ENCODE measurements at places on chromosomes 1 and 21. TPM values are rescaled to one million over a fixed set of nuclear protein-coding genes. Genes with fewer than 3 reads are reported as not detected.

DNA sequence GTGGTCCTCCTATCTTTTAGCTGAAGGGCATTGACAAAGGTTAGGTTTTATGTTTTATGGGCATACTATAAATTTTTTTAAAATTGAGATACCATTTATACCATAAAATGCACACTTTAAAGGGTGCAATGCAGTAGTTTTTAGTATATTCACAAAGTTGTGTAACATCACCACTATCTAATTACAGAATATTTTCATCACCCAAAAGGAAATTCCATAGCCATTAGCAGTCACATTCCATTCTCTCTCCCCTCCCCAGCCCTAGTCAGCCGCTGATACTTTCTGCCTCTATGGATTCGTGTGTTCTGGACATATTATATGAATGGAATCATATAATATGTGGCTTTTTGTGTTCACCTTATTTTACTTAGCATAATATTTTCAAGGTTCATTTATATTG, 135.8 kb upstream of the B3GALT2 start:
- DNase-seq, result no peak

The TAS1R1 gene
- not detected for total RNA-seq

The CACNA1E gene
- 3.7 TPM for total RNA-seq

DNA sequence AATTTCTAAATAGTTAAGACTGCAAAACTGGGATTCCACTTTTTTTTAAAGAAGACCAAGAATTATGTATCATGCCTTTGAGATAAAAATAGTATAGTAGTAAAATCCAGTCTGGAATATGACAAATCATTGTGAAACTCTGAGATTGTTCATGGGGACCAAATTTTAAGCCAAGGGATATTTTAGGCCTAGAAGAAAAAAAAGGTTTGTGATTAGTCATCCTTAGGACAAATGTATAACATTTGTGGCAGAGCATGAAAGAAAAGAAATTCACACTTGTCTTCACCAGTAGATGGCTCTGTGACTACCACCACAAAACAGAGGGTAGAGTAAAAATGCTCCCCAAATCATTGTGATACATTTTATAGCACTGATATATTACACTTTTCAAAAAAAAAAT, 226.1 kb downstream of the KCTD3 start:
- DNase-seq, result no peak

DNA sequence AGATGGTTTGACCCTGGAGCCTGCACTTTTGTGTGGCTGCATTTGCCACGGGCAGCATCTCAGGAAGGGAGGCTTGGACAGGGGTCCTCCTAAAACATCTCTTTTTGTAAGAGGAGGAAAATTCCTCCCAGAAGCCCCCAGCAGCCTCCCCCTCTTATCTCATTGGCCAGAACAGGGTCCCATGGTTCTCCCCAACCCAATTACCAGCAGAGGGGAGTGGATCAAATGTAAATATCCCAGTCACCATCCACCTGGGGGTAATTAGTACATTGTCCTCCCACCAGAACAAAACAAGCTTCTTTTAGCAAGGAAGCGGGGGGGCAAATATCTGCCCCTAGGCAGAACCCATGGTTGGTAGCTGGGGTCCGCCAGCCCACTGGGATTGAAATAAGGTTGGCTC, 44.7 kb upstream of the TENT5B start:
- no peak for DNase-seq

GRCh38 chr1:45843474-45843905, 40.1 kb downstream of the MAST2 start:
- no peak for DNase-seq

- DNase-seq, result no peak
These were observed 2.8 kb upstream of the C1orf210 start for GRCh38 chr1:43288058-43288784.

DNA sequence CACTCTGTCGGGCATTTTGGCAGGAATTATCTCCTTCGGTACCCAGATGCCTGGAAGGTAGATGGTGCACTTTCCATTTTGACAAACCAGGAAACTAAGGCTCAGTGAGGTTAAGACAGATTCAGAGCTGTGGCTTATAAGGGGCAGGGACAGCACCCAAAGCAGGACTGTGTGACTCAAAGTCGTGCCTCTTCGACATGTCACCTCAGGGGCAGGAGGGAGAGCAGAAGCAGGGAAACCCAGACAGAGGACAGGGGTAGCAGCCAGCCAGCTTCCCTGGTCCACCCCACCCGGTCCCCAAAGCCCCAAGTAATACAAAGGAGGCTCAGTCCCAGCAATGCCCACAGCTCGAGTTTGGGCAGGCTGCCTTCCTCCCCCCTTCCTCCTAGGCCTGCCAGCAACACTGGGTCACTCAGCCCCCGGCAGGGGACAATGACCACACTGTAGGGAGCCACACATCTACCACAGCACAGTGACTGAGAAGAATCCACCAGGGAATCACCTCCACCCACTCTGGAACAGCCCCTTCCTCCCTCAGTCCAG, 2.5 kb downstream of the RHOC start:
- no peak for DNase-seq

The DUSP10 gene
- 3.2 TPM for total RNA-seq
